Right hindlimb (tissue), 1 donor: ENCODE measurements at places on chromosomes 1 and 21.

DNA sequence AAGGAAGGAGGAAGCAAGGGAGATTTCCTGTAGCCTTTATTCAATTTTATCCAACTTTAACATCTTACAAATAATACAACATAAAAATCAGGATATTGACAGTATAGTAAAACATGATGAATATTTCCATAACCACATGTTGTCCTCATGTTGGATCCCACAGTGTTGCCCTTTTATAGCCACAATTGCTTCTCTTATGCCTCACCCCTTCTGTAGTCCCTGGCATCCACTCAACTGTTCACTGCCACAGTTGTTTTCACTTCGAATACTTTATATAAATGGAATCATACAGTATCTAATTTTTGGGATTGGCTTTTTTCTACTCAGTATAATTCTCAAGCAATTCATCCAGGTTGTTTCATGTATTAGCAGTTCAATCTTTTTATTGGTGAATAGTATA, 44.8 kb downstream of the SRSF11 start:
- no peak for DNase-seq

GRCh38 chr1:6423321-6423999, 1.1 kb upstream of the ESPN start:
- no peak for DNase-seq

GRCh38 chr1:31230378-31230777, 9.3 kb downstream of the NKAIN1 start:
- no peak for DNase-seq

- no peak for DNase-seq
Observed at GRCh38 chr1:7479571-7479970, 291.5 kb upstream of the VAMP3 start.

DNA sequence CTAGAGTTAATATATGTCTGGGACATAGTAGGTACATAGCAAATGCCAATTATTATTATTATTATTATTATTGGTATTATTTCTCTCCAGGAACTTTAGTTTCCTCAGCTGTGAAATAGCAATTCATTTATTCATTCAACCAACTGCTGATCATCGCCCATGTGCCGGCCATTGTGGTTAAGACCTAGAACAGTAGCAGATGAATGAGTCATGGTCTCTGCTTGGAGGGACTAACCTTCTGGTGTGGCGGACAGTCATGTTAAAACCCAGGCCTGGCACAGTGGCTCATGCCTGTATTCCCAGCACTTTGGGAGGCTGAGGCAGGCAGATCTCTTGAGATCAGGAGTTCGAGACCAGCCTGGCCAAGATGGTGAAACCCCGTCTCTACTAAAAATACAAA, 23.8 kb upstream of the LDLRAP1 start:
- no peak for DNase-seq

DNA sequence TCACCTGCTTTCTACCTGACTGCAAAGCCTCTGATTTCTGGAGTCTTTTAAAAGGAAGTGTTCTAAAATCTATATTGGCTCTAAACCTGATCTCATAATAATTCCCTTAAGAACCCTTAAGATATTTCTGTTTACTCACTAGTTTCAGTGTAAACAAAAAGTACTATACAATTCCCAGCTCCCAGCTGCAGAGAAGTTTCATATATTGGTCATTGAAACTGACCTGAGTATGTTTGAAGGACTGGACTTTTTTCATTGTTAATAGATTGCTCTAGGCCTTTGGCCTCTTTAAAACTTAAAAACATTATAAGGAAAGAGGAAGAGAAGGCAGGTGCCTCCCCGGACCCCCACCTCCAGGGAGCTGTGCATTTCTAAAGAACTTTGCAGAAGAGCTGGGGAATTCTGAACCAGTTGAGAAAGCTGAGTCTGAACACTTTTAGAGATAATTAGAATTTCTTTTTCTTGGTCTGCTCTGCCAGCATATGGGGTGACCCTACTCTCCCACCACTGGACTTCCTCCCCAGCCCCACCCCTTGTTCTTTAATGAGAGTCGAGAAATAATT, 23.7 kb downstream of the CLIC6 start:
- DNase-seq, result no peak

GRCh38 chr1:66266350-66266749, 267.6 kb upstream of the SGIP1 start:
- DNase-seq, result no peak

DNA sequence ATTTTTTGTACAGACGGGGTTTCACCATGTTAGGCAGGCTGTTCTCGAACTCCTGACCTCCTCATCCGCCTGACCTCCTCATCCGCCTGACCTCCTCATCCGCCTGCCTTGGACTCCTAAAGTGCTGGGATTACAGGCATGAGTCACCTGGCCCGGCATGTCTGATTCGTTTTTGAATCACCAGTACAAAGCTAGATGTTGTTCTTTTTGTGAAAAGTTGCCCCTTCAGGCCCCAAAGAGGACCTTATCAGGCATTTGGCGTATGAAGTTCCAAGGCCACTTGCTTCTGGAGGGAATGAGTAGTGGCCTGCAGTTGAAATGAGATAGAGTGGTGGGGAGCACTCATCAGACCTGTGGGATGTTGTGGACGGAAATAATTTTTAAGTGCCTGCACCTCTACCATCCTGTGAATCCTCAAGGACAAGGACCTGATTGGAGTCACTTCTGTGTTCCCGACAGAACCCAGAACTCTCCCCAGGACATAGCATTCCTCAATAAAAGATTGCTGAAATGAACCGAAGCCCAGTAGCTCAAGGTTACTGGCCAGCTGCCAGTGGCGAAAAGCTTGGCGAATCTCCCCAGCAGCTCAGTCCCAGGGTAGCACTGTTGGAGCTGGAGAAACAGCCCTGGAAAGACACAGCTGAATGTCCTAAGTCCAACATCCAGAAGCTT, 50.1 kb downstream of the NDUFS5 start:
- DNase-seq, result peak; percentile 59

DNA sequence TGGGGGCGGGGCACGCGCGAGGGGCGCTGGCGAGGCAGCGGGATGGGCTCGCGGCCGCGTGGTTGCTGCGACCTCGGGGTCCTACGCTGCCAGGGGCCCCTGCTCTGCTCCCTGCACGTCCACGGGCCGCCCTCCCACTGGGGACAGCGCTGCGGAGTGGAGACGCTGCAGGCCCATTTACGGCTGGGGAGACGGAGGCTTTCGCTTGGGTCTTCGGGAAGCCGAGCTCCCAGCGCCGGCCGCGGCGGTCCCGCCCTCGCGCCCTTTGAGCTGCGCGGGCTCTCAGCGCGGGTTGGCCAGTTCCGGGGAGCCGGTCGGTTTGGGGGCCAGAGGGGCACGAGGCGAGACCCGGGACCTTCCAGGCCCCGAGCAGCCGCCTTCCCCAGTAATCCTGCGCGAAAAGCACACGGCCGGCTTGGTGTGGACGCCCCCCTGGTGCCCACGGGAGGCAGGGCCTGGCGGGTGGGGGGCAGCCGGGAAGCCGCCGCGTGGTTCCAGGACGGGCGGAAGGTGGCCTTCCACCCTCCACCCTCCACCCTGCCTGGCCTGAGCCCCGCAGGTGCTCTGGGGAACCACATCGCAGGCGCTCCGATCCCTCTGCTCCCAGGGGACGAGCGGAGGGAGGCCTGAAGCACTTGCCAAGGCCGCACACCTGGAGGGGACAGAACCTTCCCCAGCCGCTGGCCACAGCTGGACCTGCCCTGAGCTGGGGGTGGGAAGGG, 570 bp upstream of the PEX10 start:
- DNase-seq, result peak; percentile 61

DNA sequence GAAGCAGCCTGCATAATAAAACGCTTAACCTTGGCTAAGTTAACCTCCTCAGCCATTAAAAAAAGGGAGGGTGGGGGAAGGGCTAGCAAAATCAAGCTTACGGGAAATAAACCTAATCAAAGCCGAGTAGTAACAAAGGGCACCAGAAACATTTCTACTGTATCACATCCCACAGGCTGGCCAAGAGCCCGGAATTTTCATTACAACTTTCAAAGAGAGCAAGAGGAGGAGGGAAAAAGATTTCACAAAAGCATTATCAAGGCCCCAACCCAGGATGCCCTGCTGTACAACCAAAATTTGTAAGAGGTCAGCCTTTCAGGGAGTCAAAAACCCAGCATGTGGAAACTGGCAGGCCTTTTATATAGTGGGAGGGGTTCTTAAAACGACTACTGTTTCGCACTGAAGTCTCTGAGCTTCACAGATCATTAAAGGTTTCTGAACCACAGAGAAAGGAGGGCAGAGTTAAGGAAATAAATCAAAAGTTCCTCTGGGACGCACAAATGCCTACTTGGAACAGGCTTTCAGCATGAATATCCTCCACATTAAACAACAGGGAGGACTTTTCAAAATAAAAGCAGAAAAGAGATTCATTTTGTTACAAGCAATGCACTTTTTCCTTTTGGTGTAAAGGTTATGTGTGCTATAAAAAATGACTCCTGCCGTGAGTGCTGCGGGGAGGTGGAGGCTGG, 90.4 kb downstream of the SLC45A1 start:
- DNase-seq, result peak; percentile 72

GRCh38 chr1:54278941-54279422, 79.0 kb downstream of the MRPL37 start:
- DNase-seq, result no peak

DNA sequence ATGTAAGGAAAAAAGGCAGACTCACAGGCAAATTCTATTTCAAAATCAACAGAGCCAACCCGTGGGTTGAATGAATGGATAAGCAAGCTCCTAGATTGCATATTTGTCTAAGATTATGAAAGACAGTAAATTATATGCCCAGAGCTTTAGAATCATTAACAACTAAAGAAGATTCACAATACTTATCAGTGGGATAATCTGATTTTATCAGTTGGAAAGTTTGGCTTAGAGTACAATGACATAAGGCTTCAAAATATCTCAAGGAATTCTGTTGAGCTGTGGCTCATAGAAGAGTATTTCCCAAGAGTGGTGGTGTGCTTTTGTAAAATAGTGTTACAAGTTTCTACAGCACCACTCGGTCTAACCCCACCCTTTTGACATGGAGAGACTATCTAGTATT, 85.5 kb downstream of the ADAMTS1 start:
- DNase-seq, result no peak

DNA sequence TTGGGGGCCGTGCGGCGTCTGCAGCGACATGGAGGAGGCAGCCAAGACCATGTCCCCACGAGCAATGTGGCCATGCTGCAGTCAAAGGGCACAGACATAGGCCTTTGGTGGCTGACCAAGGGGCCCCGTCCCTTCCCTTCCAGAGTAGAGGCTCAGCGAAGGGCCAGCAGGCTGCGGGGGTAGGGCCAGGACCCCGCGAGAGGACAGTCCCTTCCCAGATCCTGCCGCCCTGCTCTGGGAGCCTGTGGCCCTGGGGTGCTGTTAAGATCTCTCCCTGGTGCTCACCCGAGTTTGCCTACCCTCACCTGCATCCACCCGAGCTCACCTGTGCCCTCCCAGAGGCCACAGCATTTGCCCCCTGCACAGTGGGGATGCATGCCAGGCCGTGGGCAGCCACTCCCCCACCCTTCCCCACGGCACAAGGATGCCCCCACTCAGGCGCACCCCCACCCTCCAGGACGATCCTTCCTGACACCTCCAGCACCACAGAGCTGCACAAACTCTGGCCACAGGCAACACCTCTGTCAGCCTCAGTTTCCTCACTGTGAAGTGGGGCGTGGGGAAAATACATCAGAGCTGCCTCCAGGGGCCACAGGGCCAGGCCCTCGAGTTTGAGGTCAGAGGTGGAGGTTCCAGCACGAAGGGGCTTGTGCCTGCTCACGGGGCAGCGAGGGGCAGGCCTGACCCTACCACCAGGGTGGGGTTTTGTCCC, 15.5 kb downstream of the ITGB2 start:
- no peak for DNase-seq

GRCh38 chr1:36342426-36343185, 19.2 kb upstream of the EVA1B start:
- no peak for DNase-seq

GRCh38 chr1:216682752-216683151, 40.5 kb downstream of the ESRRG start:
- no peak for DNase-seq

DNA sequence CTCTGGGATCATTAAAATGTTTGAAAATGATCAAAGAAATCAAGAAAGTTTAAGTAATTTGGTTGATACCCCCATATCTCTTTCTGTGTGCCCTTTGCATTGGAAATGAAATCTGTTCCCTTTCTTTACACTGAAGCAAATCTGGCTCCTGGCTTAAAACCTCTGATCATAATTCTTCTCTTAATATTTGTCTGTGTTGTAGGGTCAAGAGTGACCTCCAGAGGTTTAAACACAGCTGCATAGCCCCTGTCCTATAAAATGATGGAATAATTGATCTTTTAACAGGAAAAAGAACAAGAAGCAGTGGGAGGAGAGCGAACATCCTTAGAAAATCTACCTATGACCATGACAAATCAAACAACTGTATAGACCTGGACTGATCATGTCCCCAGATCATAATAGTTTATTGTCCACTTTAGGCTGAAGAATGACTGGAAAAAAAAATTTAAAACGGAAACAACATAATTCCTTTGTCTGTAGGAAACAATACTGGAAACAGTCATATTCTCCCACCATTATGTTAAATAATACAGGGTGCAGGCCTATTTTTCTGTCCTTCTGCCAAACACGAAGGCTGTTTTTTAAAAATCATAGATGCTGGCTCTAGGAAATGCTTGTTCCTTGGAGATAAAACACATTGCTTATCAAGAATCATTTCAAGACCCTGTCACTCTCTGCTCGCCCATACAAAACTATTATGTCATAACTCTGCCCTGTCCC, 184.3 kb downstream of the NEGR1 start:
- no peak for DNase-seq

GRCh38 chr1:39507230-39507928, 15.9 kb downstream of the BMP8A start:
- no peak for DNase-seq

DNA sequence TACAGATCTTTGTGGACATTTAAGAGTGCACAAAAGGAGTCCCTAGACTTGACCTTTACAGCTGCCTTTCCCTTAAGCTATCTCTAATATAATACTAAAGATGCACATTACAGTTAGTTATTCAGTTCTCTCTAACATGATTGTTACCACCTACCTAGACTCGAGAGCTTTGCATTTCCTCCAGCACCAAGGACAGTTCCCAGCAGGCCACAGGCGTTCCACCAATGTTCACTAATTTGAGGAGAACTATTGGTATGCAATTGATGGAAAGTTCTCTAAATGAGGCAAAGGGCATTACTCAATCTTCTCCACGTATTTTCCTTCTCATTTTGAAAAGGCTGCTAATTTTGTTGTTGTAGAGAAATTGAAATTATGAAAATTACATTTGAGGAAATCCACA, 5.4 kb upstream of the NTNG1 start:
- peak; percentile 60 for DNase-seq

GRCh38 chr1:181397845-181398244, 85.5 kb upstream of the CACNA1E start:
- DNase-seq, result no peak

- peak; percentile 60 for DNase-seq
Observed at GRCh38 chr21:42187976-42188653, 30.8 kb upstream of the ABCG1 start.

DNA sequence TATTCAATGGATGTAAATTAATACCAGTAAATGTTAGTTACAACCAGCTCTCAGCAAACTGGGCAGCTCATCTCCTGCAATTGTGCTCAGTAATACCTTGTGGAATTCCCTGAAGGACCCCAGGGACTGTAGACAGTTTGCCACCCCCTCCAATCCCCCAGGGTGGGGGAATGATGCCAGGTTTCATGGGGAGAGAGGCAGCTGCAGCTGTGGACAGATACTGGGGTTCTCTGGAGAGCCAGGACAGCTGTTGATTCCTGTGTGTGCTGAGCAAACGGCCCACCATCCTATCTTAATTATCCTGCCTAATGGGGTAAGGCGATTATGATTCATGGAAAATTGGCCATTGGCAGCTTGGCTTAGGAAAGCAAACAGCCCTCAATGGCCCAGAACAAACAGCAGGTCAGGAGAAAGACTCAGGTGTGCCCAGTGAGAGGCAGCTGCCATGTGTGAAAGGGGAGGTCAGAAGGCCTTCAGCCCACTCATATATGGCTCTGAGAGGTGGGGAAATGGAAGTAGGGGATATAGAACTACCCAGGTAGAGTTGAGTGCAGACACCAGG, 148.9 kb upstream of the CTTNBP2NL start:
- no peak for DNase-seq
